ENCODE measurements at places on chromosomes 16 and 17.

DNA sequence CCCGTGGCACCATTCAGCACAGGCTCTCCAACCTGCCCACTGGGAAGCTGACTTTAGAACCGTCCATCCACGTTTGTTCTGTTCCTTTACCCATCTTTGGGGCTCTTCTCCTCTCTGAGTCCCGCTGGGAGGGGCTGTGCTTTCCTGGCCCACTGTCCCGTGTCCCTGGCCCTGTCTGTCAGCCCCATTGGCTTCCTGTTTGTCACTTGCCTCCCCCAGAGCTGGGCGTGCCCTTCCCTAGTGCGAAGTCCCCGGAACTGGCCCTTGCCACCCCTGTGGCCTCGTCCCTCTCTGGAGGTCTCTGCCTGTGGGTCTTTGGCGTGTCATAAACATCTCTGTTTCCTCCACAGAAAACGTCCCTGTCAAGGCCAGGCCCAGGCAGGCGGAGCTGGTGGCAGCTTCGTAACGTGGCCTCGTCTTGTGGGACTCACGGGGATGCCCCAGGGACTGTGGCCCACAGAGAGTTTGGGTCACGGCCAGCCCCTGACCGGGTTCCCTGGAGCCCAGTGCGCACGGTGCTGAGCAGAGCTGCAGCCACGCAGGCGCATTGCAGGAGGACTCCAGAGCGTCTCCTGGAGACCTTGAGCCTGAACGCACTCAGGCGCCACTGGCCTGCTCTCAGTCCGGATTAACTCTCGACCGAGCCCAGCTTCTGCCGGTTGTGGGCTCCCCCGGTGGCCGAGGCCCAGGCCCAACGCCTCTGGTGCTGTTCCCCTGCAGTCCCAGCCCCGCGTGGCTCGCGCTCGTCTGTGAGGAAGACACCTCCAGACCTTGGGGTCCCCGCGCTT, 7.3 kb downstream of the CHMP6 start:
- no peak for DNase-seq

GRCh38 chr16:2765462-2766404, 11.3 kb downstream of the ELOB start:
- no peak for DNase-seq

DNA sequence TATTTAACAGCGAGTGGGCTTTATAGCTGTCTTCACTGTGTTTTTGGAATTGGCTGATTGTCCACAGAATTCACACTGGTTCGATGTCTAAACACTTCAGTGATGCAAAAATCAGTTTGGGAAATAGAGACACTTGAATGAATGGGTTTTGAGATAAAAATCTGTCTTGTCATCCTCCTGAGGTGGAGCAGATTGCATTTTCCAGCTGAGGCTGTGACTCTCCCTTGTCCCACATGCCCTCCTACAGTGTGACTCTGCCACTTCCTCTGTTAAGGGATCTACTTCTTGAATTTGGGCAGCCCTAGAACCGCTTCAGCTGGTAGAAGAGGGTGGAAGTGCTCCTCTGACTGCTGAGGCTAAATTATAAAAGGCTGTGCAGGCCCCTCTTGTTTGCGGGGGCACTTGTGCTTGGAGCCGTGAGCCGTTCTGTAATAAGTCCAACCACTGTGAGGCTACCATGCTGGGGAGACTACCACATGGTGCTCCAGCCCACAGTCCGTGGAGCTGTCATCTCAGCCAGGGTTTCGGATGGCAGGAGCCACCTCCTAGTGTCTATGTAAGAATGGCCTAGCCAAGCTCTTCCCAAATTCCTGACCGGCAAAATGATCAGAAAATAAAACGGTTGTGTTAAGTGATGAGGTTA, 175.9 kb downstream of the SPECC1 start:
- DNase-seq = no peak

DNA sequence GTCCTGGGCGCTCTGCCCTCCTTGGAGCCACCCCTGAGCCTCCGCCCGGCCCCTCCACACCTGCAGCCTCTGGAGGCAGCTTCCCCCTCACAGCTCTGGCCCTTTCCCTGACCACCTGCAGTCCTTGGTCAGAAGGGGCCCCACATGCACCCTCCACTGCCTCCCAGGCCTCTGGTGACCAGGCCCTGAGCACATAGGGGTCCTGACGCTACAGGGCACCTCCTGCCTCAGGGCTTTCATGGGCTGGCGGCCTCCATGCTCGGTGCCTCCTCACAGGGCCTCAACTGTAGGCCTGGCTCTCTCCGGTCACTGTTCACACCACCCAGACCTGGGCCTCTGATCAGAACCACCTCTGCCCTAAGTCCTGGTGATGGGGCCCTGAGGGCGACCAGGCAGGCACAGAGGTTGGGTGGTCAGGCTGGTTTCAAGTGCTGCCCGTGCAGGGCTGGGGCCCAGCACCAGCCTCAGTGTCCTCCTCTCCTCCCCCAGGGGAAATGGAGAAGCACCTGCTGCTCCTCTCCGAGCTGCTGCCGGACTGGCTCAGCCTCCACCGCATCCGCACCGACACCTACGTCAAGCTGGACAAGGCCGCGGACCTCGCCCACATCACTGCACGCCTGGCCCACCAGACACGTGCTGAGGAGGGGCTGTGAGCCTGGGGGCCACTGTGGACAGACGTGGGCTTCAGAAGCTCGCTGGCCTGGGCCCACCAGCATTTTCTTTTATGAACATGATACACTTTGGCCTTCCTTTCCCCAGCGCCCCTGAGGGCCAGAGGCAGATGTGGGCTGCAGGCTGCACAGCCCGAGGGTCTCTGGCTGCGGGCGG, 3.9 kb downstream of the APRT start:
- no peak for DNase-seq

DNA sequence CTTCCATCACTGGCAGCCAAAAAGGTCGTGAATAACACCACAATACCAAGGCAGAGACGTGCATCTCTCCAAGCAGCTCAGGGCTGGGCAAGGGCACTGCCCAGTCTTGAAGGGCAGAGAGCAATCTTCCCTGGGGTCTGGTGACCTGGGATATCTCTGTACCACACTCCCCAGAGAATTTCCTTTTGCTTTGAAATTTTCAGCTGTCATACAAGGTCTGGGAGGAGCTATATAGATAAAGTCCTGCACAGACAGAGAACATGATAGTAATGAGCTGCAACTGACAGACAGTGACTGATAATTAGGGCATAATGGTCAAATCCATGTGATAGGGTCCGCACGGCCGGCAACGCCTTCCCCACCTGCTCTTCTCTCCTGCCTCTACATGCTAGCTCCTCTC, 68.2 kb downstream of the DYNLRB2 start:
- DNase-seq = no peak

DNA sequence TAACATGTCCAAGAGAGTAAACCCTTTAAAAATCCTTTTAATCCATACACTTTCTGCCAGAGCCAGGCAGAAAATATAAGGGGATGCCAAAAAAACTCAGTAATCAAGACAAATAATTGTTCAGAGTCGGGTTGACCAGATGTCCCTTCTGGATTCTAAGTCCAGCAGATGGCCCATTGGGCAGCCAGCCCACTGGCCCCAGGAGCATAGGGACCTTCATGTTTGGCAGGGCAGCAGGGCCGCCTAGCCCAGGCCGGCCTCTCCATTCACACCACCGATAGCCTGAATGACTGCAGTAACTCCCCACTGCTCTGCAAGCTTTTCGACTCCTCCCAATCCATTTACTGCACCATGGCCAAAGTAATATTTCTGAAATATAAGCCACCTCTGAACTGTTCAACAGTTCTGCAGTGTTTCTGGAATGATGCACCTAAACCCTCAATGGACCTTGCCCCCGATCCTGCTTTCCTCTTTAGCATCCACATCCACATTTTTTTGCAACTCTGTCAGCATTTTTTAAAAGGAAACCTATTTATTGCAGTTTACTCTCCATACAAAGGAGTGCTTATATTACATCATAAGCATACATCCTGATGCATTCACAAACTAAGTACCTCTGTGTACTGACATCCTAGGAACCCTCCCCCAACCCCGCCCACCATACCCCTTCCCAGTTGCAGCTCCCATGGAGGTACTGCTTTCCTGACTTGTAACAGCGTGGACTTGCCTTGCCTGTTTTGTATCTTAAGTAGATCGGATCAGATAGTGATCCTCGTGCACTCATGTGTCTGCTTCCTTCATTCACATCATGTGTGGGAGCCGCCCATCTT, 46.4 kb downstream of the LDHD start:
- no peak for DNase-seq

- DNase-seq = no peak
These were observed 51.6 kb upstream of the KSR1 start for GRCh38 chr17:27404676-27405075.

DNA sequence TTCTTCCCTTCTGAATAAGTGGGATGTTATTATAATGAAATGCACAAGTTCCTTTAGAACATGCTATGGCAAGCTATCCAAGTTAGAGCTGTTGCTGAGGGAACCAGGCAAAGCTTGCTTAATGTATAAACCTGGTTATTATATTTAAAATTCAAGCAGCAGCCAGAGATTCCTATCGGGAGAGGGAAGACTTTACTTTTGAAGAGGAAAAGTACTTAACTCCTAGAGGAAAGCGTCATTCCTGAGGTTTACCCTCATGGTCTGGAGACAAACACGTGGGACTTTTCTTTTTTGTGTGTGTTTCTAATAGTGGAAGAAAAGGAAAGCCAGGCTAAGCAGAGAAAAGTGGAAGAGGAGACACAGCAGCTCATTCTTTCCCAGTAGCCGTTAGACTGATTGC, 39.9 kb upstream of the MYH10 start:
- DNase-seq = no peak

DNA sequence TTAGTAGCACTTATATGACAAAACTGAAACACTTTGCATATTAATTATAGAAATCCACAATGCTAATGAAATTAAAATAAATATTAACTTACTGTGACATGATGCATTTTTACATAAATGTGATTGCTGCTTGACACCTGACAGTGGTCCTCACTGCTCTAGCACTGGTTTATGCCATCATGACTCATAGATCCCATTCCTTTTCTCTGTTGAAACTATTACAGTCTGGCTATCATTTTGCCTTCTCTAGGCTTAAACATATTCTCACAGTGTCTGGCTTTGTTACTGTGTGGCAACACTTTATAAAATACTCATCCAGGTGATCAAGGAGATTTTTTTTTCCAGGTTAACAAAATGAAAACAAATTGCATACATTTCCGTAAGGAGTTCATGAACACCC, 108.0 kb downstream of the MRTFB start:
- DNase-seq = no peak

- no peak for DNase-seq
These were observed 279.0 kb downstream of the MRTFB start for GRCh38 chr16:14350081-14350480.

DNA sequence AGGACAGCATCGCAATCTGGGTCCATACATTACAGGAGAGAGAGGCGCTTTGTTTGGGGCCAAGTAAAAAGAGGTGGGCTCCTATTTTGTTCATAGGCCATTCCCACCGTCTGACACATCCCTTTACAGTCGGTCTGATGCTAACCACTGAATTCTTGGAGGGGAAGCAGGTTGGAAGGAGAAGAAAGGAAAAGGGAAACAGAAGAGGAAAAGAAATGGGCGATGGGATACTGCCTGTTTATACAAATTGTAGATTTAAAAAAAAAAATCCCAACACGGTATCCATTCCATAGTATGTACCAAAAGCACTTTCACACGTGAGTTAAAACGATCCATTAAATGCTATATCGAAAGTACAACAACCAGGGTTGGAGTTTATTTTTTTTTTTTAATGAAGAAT, 4.0 kb upstream of the ZFHX3 start:
- no peak for DNase-seq

DNA sequence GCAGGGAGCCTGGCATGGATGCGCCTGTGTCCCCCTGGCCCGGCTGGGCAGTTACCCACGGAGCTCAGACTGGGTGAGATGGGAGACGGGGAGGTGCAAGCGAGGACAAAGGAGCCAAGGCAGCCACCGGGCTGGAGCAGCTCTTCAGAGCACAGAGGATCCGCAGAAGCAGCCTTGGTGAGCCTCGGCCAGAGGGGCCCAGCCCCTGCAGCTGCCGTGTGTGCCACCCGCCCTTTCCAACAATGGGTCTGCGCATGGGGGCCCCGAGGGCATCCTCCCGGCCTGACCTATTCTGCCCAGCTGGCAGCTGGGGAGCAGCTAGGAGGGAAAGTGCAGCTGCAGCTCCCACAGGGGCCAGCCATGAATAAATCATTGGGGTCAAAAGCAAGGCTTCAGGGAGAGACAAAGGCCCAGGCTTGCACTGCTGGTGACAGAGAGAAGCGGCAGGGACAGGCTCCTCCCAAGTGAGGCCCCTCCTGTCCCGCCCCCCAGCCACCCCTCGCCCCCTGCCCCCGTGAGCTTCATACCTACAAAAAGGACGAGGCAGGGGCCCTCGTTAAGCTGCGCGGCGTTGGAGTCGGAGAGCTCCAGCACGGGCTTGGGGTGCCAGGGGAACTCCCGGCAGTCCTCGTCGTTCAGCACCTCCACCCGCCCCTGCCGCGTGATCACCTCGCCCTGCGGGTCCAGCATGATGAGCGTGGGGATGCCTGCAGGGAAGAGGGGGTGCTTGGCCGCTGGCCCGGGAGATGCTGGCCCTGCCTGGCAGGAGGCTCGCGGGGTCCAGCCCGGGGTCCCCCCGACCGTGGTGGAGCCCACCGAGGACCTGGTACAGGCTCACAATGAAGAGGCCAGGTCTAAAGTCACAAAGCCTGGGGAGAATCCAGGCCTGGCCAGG, 22.6 kb downstream of the MRM3 start:
- DNase-seq = peak; percentile 48
